ENCODE measurements at places on chromosomes 3 and 15.
A peak's percentile ranks its signal among the peaks of the same experiment; 100 is the strongest.

DNA sequence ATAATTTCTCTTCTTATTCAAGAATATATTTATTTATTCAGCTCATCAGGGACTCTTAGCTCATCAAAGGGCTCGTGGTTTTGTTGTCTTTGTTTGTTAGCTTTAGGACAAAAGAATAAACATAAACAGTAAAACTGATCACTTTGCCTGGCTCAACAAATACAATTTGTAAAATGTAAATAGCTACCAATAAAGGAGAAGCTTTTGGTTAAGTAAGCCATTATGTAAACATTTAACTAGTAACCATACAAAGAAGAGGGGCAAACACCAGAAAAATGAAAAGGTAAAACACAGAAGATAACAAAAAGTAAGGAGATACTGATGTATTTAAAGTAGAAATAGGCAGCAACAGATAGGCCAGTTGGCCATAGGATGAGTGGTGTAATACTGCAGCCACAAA is 761.7 kb downstream of the ROBO1 start:
- DNase-seq: no peak

- no peak for DNase-seq
Observed at GRCh38 chr3:30332196-30333021, 274.0 kb upstream of the TGFBR2 start.

DNA sequence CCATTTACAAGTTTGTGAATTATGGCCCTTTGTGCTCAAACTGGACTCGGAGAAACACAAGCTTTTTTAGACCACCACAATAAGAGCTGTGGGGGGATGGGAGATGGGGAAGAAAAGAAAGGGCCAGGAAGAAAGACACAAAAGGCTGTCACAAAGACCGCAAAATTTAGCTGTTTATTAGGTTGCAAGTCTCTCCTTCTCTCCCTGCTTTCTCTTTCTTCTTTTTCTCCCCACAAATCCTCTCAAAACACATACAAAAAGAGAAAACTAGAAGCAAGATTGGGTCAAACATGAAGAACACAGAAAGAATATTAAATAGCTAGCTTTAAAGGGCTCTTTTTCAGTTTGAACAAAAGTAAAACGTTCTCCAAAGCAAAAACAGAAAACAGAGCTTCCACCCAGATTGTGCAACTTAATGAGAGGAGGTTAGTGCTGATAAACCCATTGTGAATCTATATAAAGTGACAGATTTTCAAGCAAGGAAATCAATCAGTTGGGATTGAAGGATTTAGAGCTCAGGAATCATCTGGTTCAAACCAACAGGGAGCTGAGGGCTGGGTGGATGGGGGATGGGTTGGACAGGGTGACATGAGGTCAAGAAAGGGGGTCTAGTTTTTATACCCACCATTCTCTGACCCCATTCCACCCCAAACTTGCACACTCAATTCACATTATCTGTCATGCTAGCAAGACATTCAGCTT is 87.3 kb downstream of the DHX30 start:
- DNase-seq: no peak

DNA sequence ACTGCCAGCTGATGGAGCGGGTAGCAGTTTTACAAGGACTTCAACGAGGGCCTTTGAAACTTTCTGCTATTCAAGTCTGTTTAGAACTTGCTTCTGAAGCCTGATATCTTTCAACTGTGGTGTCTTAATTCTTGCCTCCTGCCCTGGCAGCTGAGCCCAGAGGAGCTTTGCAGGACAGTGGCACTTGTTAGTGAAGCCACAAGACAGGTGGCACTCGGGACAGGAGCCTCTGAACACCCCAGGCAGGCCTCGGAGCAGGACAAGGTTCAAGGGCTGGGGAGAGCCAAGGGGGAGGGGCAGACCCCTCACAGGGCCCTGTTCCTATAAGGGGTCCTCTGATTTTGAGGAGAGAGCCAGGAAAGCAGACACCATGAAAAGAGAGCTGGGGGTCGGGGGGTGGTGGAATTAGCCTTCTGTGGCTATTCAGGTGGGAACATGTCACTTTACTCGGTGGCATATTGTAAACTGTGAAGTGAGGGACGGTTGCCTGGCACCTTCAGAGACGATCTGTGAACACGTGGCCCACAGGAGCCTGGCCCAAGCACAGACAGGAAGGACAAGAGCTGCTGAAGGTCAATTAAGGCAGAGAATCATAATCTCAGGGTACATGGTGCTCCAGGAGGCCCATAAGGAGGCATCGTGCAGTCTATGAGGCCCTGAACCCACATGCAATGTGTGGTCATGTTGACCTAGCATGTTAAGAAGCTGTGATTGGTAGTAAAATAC is 30.1 kb upstream of the KY start:
- no peak for DNase-seq

DNA sequence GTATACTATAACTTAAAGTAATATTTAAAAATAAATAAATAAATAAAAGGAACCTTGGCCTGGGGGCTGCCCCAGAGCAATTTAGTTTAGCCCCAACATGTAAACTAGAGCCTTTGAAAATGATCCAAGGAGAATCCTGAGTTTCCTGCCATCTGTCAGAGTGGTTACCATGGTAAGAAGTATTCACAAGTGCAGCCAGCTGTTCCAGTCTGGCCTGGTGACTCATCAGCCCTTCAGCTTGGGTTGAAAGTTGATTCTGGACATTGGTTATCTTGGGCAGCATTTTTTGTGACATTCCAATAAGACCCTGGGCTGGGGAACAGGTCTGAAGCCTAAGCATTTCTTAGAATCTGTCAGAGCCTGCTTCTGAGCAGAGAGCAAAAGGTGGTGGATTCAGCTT is 72.7 kb upstream of the LRTM1 start:
- DNase-seq: peak; percentile 31

GRCh38 chr3:69538281-69538680 is 152.4 kb upstream of the FRMD4B start:
- DNase-seq: no peak

DNA sequence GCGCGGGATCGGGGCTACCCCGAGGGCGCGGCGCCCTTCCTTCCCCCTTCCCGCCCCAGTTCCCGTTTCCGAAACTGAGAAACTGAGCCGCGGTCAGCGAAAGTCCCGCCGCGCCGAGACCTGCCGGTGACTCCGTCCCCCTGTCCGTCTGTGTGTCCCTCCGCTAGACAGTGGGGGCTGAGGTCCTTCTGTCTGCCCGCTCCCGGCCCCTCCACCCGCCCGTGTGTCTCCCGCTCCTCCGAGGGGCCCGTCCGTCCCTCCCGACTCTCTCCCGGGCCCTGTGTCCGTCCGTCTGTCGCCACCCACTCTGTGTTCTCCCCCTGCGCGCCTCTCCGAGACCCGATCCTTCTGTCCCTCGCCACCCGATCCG is 426 bp downstream of the PRKCD start:
- DNase-seq: no peak

DNA sequence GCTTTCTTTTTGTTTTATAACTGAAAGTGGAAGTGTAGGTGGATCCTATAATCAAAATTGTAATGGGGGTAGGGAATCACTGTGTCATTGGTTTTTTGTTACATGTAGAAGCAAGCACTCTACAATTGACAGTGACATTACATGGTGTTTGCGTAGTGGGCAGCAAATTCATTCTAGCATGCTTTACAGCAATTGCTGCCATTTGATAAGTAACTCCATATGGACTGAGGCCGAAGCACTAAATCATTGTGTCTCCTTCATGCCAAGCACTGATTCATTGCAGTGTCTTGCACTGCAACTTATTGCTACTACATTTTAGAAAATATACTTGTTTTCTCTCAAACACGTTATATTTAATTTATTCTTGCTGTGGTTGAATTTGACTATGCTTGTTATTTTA is 933.9 kb downstream of the NSUN3 start:
- DNase-seq: no peak

DNA sequence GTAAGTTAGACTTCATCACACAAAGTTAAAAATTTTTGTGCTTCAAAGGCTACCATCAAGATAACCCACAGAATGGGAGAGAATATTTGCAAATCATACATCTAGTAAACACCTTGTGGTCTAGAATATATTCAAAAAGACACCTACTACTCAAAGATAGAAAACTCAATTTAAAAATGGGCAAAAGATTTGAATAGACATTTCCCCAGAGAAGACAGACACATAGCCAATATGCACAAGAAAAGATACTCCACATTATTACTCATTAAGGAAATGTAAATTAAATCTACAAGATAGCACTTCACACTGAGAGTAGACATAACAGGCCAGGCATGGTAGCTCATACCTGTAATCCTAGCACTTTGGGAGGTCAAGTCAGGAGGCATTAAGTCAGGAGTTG is 87.8 kb upstream of the MANF start:
- no peak for DNase-seq

DNA sequence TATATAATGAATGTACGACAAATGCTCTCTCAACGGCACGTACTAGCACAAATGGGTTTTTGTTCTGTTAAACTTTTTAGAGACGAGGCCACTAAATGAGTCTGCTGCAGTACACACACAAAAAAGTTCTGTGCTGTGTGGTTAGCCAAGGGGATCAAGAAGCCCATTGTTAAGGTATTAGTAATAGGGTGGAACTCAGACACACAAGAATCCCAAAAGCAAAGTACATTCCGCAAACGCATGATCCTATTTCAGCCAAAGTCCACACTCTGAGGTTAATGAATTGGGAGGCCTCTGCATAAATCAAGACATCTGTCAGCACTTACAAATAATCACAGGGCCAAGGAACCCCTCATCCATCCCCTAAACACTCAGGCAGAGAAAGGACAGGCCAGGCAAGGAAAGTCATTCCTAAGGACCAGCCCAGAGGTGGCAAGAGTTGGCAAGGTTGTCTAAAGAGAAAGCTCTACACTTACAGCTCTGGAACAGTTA is 12.1 kb downstream of the OSBPL10 start:
- no peak for DNase-seq

- DNase-seq: no peak
Observed at GRCh38 chr15:52233405-52233804, 42.2 kb upstream of the GNB5 start.

- peak; percentile 94 for DNase-seq
Observed at GRCh38 chr3:195697582-195698324, 23.0 kb upstream of the MUC20 start.

DNA sequence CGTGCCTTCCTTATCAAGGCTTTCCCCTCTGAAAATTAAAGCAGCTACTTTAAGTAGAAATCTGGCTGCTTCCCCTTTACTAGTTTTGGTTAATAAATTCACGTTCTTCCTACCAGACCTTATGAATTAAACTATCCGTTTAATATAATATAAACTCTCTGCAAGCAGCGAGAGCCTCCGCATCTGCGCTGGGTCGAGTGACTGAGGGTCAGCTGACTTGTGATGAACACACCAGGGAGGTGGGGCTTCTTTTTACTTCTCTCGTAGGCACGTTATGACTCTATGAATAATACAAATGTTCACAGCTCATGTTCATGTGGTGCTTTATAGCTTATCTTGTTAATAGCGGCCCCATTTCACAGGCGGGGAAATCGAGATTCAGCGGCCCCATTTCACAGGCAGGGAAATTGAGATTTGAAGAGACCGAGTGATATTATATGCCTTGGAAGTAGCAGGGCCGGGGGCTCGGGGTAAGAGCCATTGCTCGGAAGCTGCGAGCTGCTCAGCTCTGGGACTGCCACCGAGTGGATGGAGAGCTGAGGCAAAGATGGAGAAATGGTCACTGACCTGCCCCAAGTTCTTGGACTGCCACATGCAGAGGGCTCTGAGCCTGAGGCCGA is 8.3 kb downstream of the MUC4 start:
- no peak for DNase-seq

GRCh38 chr15:56814429-56814828 is 81.1 kb upstream of the ZNF280D start:
- DNase-seq: no peak

DNA sequence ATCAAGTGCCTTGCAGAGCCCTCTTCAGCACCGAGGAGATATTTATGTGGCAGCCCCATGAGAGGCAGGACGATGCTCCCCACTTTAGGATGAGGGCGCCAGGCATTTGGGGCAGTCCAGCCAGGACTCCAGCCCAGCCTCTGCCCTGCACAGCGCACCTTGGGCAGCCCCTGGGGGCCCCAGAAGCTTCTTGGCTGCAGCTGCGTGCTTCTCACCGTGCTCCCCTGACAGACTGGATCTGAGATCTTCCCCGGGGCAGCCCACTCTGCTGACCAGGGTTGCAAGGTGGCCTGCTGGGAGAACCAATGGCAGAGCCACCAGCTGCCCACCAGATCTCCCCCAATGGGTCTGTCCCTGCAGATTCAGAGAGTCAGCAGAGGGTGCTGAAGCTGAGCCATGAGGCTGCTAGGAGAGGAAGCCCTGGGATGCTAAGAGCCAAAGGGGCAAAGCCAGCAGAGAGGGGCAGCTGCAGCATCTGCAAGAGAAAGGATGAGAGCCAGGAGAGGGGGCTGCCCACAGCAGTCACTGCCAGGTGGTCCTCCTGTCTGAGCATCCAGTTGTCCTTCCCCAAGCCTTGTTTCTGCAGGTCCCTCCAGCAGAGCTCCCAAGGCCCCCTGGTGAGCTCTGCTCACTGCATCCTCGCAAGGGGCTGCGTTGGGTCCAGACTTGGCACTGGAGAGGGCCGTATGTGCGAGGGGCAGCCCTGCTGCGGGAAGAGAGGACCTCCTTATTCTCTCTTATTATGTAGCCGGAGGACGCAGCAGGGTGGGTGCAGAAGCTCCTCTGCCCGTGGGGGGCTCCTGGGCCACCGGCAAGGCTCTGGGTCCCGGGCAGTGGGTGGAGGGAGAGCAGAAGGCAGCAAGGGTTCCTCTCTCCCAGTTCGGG is 14.7 kb upstream of the KLF13 start:
- no peak for DNase-seq

- DNase-seq: no peak
Observed at GRCh38 chr15:100598655-100599054, 3.3 kb downstream of the LINS1 start.

DNA sequence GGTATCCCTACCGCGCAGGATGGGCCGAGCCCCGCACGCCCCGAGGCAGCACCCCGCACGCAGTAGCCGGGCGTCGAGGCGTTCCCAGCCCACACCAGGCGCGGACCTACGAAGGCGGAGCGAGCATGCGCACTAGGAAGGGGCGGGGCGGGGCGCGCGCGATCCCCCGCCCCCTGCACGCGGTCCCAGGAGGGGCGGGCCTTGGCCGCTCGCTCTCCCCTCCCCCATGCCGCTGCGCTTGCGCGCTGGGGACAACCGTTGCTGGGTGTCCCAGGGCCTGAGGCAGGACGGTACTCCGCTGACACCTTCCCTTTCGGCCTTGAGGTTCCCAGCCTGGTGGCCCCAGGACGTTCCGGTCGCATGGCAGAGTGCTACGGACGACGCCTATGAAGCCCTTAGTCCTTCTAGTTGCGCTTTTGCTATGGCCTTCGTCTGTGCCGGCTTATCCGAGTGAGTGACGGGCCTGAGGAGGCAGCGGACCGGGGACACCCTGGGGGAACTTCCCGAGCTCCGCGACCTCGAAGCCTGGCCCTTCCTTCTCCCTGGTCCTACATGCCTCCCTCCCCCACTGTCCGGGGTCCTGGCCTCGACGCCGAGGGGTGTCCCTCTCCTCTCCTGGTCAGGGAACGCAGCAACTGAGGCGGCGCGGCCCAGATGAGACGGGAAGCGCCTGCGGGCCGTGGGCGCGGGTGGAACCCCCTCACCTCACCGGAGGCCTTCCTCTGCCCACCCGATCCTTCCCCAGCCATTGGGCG is at the start of gene SPESP1:
TSS of gene SPESP1 (plus strand) at position 258 of the 755 bp plus-strand sequence. CDS start at position 387, 129 bp downstream.
- peak; percentile 10 for DNase-seq

Measured in brain pericyte (primary cell).